AG08395 (cell line): ENCODE measurements at places on chromosomes 5 and 9.
A peak's percentile ranks its signal among the peaks of the same experiment; 100 is the strongest.

DNA sequence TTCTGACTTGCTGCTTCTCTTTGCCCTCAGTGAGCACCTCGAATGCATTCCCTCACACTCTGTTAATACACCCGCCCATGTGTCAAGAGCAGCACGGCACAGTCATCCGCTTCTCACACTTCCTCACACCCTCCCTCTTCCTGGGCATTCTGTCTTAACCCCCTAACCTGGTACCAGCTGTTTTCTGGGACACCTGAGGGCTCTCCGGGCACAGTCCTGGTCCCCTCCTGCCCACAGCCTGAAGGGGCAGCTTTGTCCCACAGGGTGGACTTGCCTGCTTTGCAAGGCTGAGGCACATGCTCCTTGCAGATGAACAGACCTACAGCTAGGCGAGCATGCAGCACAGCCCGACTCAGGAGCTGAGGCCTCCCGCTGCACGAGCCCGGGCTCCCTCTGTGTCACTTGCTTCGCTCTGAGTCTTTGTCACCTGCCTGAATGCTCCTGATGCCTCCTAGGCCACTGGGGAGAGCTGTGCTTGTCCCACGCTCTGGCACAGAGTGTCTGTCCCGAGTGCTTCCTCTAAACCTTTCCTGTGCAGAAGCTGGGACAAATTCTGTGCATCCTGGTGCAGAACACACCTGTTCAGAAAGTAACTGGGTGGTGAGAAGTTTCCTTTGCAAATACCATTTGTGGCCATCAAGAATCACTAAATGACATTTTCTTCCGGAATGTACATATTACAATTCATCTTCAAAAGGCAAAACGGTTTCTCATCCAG is 47.8 kb downstream of the AHRR start:
- DNase-seq, result no peak

DNA sequence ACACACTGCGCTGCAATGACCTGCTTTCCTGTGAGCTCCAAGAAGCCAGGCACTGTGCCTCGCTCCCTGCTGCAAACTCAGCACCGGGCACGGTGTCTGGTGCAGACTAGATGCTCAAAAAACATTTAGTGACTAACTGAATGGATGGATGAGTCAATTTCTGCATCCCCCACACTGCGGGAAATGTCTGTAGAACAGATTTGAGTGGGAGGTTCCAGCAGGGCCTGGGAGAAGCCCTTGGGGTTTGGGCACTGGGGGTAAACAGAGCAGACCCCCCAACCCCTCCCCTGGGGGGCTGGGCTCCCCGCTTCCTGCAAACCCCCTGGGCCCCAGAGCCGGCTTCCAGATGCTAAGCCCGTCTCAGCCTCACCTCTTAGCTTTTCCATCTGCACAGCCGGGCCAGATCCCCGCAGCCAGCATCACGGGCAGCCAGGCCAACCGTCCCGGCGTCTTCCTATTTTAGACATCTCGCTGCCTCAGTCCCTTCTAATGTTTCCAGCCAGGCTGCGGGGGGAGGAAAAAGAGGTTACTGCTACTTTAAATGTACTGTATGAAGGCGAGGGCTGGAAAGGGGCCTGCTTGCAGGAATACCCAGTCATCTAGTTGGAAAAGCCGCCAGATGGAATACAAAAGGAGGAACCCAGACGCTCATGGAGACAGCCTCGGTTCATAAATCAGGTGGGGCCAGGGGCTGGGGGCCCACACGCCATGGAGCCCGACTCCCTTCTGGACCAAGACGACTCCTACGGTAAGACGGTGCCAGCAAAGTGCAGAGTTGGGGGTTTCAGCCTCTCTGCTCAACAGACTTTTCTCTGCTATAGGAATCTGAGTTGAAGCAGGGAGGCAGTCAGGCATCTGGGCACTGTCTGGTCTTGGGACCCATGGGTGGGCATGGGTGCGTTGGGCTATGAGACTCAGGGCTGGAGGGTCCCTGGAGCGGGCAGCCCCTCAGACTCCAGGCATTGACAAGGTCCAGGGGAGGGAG is 67.1 kb upstream of the GGTA1 start:
- peak; percentile 73 for DNase-seq

- DNase-seq, result peak; percentile 55
These were observed 1.3 kb upstream of the TRMO start for GRCh38 chr9:97923529-97924108.

DNA sequence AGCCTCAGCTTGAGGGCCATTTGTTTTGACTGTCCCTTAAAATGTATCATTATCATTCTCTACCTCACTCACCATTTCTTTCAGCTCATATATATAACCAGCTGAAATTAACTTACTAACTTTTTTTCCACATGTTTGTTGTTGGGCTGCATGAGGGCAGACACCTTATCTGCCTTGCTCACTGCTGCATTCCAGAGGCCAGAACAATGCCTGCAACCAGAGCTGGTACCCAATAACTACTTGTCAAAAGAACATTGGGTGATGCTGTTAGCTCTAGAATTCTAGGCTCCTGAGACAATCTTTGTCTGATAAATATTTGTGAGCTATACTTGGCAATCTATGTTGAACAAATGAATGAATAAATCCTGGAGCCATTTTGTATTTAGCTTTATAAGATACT is 68.3 kb downstream of the HTR4 start:
- no peak for DNase-seq

DNA sequence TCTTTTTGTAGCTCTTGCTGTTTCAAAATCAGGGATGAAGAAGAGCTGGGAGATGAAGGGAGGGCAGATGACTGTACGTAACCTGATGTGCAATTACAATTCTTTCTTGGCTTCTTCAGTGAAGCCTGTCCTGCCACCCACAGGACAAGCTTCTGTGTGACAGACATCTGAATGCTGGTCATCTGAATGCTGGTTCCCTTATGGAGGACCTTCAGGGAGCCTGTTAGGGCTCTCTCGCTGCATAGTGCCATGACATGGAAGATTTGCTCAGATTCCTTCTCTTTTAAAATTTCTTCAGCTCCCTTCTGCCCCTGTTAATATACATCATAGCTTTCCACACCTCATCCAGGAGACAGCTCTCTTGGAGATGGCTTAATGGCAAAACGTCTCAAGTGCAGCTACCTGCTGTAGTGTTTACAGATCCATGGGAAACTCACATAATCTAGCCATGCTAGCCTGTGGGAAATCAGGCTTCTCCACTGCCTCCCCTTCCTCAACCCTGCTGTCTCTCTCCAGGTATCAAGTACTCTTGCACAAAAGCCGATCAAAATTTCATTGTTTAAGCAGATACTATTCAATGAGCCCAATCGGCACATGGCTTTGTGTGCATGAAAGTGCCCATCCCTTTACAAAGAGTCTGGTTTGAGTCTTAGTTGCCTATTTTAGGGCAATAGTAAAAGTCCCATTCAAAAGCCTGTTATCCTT is 134.6 kb downstream of the RAB3C start:
- no peak for DNase-seq
